ENCODE measurements at places on chromosomes 5 and 9.
A peak's percentile ranks its signal among the peaks of the same experiment; 100 is the strongest.

- DNase-seq: no peak
These were observed 1032.5 kb downstream of the DTWD2 start for GRCh38 chr5:117955831-117956230.

DNA sequence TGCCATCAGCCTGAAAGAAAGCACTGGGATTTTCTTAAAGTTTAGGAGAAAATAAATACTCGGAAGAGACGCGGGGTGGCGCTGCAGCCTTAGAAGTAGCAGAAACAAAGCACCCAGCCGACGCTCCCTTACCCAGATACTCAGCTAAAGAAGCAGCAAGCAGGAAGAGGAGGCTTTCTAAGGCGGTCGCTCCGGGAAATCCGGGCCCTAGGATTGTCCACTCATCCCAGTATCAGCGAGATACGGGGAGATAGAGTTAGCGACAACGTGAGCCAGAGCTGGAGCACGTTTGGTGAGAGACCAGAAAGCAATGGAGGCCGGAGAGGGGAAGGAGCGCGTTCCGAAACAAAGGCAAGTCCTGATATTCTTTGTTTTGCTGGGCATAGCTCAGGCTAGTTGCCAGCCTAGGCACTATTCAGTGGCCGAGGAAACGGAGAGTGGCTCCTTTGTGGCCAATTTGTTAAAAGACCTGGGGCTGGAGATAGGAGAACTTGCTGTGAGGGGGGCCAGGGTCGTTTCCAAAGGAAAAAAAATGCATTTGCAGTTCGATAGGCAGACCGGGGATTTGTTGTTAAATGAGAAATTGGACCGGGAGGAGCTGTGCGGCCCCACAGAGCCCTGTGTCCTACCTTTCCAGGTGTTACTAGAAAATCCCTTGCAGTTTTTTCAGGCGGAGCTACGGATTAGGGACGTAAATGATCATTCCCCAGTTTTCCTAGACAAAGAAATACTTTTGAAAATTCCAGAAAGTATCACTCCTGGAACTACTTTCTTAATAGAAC, at the start of gene PCDHB2:
PCDHB2 (plus strand) TSS at position 135 of the 782 bp plus-strand sequence; CDS start at position 311, 176 bp downstream.
- no peak for DNase-seq

GRCh38 chr5:159441441-159441840, 111.2 kb upstream of the IL12B start:
- DNase-seq: no peak

GRCh38 chr5:87390075-87390474, 22.7 kb downstream of the CCNH start:
- DNase-seq: no peak

DNA sequence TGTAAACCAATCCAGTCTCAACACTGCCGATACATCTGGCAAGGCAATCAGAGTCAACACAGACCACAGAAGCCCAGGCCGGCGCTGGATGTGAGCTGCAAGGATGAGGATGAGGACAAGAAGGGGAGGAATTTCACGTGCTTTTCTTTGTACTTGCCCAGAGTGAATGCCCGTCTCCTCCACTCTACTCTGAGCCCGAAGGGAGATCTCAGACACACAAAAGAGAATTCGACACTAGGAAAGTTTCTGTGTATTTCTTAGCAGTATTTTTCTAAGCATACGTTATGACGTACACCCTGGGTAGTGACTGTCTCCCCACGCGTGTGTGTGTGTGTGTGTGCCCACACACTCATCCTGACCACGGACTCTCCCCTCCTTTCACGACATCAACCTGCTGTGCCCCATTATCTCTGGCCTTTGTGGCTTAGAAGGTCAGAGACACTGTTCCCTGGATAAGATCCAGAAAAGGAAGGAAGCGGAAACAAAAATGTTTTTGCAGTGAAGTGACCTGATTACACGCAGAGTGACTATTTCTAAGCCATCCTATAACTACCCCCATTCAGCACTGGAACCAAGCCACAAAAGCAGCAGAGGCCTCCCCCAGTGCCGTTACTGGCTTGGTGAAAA, 227.3 kb upstream of the DAPK1 start:
- no peak for DNase-seq

DNA sequence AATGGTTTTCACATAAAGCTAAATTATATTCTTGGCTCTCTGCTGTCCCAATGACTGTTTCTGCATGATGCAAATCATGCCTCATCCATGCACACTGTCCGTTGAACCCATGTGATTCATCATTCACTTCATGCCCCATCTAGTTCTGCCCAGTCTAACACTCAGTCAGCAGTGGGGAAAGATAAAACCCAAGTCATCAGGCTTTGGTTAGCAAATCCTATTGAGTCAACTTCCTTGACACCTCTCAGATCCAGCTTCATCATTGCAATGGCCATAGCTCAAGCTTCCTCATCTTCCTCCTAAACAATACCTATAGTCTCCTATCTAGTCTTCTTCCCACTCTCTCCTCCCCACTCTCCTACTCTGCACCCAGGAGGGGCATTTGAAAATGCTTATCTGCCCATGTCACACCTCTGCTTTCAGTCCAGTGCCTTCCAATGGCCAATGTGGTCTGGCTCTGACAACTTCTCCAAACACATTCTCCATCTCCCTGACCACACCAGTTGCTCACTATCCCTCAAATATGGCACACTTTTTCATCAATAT, 266.0 kb upstream of the TRIM32 start:
- no peak for DNase-seq

DNA sequence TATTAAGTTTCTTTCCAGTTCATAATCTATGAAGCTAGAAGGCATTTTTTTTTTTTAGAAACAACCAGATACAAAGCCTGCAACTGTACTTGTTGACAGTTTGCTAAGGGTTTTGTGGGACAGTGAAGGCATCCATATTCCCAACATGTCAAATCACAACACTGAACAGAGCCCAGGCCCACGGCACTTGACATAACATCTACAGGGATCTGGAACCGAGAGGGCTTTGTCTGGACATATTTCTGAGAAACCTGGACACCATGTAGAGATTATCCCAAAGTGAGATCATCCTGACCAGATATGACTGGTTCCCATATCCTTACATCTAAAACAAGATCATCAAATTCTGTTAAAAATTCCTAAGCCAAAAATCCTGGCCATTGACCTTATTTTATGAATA, 336.3 kb downstream of the ACTL7B start:
- DNase-seq: no peak

- no peak for DNase-seq
These were observed 8.9 kb downstream of the CXCL14 start for GRCh38 chr5:135569755-135570452.

DNA sequence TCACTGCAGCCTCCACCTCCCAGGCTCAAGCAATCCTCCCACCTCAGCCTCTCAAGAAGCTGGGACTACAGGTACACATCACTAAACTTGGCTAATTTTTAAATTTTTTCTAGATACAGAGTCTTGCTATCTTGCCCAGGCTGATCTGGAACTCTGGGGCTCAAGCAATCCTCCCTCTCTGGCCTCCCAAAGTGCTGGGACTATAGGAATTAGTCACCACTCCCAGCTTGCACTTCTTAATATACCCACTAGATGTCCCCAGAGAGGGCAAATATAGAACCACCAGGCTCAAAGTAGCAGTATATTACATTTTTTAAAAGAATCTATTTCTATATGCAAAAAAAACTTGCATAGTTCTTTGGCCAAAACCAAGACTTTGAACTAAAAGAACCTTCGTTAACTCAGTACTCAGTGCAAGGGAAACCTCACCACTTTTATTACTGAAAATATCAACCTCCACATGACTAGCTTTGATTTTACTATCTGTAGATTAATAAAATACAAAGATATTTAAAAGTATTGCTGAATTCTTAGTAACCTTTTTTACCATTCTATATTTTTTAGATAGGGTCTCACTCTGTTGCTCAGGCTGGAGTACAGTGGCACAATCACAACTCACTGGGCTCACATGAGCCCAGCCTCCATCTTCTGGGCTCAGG, 25.8 kb upstream of the HSD17B3 start:
- DNase-seq: peak; percentile 12

- no peak for DNase-seq
These were observed 88.4 kb upstream of the CCDC152 start for GRCh38 chr5:42668254-42668653.

DNA sequence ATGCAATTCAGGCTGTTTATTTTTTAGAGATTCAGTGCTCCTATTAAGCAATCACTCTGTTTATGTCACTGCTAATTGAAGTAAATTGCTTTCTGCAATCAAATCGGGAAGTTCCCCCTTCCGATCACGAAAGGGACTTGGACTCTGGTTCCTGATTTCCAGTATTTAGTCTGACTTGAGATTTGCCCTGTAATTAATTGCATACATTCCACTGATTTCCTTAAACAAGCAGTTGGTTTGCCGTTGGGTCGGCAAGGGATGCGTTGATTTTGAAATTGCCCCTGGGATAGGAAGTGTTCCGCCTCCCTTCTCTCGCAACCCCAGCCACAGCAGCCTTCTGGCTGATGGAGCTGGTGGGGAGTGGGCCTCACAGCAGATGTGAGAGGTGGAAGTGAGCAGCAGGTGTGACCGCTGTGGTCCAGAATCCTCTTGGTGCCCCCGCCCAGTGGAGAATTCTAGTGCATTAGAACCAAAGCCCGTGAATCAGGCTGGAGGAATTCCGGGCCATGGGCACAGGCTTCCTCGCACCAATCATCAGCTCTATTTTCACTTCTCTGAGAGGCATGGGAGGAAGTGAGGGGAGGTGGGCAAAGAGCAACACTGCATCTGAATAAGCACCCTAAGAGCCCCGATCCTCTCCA, 102.5 kb downstream of the SPRY4 start:
- DNase-seq: no peak

- DNase-seq: no peak
These were observed 21.1 kb upstream of the EXOC3 start for GRCh38 chr5:421901-422300.

- DNase-seq: no peak
These were observed 504.6 kb upstream of the ZNF462 start for GRCh38 chr9:106358331-106358730.

DNA sequence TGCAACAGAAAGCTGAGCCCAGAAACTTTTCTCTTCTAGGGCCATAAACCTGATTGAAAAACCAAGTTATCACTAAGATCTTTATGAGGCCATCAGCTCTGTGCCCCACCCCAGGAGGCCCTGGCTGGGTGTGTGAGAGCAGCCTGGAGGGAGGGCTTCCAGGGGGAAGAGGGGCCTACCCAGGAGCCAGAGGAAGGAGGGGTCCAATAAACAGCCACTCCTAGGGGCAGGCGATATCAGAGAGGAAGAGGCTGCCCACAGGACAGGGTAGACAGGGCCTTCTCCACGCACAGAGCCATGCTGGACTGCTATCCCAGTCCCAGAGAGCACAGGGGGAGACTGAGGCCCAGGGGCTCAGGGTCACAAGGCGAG, 4.5 kb upstream of the CDX1 start:
- no peak for DNase-seq

DNA sequence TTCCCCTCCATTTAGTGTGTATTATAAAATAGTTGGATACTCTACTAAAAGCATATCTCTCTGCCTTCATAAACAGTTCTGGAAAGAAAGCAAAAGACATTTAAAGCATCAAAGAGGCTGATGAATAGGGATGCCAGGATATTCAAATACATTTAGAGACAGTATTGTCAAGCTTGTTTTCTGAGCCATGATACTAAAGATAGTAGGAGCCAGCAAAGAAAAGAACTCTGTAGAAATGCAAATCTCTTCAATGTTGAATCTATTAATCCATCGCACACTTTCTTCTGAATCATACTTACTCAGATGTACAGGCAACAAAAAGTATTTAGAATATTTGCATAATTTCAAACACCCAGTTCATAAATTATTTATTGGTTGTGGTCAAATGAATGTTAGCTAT, 207.1 kb upstream of the MEF2C start:
- DNase-seq: no peak

DNA sequence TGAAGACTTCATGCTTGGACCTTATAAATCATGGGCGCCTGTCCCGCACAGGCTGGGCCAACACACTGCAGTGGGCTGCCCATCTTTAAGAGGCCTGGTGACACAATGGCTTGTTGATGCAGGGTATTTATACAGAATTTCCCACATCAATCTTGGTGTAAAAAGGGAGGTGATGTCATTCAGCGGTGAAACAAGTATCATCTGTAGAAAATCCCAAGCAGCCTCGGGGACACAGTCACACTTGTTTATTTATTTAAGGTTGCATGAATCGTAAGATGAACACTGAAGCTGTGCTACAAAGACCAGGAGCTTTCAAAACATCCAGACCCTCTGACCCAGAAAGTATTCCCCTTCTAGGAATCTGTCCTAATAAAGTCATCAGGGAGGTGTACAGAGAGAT, 40.5 kb downstream of the SMIM23 start:
- DNase-seq: no peak

- DNase-seq: no peak
These were observed 125.9 kb upstream of the FSTL4 start for GRCh38 chr5:133738271-133738670.

GRCh38 chr5:97266076-97266475, 83.0 kb upstream of the RIOK2 start:
- DNase-seq: no peak

DNA sequence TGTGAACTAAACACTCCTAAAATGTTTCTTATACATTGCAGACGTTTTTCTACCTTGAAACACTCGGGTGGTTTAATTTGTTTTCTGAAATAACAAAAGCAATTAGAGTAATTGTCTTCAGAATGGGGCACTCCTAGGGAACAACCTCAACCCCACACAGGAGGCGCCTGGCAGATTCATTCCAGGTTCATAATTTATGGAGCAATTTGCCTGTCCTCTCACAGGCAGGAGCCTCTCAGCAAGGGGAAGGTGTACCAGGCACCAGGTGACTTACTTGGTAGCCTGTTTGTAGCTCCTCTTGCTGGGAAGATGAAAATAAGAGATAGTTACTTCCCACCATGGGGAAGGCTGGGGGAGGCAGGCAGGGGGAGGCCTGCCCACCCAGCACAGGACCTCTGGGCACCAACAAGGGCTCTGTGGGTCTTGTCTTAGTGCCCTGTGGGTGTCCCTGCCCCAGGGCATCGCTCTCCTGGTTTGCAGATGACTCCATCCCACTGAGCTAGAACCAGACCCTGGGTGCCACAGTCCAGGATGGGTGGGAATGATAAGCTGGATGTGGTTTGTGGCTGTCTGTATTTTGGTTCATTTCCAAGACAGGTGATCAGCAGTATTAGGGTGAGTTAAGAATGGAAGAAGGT, 144.4 kb downstream of the FSTL4 start:
- DNase-seq: no peak

DNA sequence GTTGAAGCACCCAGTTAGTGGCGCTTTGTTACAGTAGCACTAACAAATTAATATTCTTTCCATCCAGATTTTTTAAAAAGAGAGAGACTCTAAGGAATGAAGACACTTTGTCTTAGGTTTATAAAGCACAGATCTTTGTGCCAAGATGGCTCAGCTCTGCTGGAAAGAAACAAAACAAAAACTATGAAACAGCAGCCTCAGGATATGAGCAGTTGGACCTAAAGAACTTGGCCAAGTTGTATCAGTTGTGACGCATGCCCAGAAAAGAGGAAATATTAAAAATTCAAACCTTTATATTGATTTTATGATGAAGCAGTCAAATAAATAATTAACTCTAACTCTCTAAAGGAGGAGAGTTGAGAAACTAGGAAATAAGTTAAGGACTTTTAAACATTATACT, 427.2 kb downstream of the SPOCK1 start:
- no peak for DNase-seq

DNA sequence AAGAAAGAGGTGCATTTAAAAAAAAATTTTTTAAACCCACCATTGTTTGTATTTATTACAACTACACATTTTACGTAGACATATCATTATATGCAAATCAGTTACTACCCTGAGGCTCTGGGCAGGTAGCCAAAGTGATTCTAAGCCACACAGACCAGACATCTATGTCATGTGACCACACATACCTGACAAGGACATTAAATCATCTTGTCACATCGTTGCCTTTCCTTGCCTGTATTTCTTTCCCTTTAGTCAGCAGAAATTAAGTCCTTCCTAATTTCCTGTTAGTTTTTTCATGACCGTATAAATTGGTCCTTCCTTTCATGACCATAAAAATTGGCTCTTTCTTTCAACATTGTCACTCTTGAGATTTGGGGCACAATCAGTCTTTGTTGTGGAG, 134.2 kb upstream of the MARCHF11 start:
- no peak for DNase-seq
